SJSA1 (cell line): ENCODE measurements at places on chromosomes 11 and 22. TPM values are rescaled to one million over a fixed set of nuclear protein-coding genes. Genes with fewer than 3 reads are reported as not detected.

DNA sequence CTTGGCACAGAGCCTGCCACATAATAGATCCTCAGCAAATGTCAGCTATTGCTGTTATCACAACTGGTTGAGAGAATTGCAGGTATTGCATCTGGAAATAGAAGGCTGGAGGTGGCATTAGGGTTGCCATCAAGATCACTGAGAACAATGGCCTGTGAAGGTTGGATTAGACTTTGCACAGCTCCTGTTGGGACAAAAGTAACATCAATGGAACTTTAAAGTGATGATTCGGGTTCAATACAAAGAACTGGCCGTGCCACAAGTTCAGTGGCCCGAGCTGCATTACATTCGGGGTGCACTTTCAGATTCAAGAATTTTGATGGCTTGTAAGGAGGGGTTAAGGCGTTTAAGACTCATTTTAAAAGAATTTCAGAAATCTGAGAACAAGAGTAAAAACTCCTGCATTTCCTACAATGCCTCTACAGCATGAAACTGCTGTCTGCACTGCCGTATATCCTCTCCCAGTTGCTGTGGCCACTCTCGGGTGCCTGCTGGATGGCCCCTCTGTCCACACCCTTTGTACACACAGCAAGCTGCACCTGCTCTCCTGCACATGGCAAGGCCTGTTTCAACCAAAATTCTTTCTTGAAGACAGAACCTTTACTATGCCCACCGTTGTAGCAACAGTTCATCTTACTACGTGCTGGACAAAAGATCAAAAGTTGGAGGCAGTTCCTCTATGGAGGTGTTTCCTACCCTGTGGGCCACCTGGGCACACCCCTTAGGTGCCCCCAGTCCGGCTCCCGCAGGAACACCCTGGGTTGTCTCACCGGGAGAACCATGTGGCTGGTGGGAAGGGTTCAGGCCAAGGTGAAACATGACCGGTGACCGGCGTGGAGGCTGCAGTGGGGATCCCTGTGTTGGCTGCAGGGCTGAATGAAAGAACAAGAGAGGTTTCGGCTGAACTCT, 17.5 kb upstream of the SHANK2 start:
- H3K27me3 ChIP-seq: no peaks in the 10 kb centered on the region
- no peak overlapping the region for H3K27ac ChIP-seq
- DNase-seq: no peak
- no peak overlapping the region for H3K4me3 ChIP-seq
- no peaks in the 10 kb centered on the region for H3K36me3 ChIP-seq

GRCh38 chr11:123168955-123169484, 26.0 kb downstream of the CLMP start:
- peaks cover 28% of the 10 kb centered on the region for H3K4me1 ChIP-seq
- peaks cover 4% of the 10 kb centered on the region; the same call in 1 of the 2 replicates for H3K36me3 ChIP-seq
- DNase-seq: no peak
- no peak overlapping the region for H3K4me3 ChIP-seq

GRCh38 chr11:107704451-107704850, 7.4 kb downstream of the SLN start:
- no peaks in the 10 kb centered on the region for H3K27me3 ChIP-seq
- H3K36me3 ChIP-seq: no peaks in the 10 kb centered on the region
- peak overlapping the region; percentile 60 for H3K27ac ChIP-seq

DNA sequence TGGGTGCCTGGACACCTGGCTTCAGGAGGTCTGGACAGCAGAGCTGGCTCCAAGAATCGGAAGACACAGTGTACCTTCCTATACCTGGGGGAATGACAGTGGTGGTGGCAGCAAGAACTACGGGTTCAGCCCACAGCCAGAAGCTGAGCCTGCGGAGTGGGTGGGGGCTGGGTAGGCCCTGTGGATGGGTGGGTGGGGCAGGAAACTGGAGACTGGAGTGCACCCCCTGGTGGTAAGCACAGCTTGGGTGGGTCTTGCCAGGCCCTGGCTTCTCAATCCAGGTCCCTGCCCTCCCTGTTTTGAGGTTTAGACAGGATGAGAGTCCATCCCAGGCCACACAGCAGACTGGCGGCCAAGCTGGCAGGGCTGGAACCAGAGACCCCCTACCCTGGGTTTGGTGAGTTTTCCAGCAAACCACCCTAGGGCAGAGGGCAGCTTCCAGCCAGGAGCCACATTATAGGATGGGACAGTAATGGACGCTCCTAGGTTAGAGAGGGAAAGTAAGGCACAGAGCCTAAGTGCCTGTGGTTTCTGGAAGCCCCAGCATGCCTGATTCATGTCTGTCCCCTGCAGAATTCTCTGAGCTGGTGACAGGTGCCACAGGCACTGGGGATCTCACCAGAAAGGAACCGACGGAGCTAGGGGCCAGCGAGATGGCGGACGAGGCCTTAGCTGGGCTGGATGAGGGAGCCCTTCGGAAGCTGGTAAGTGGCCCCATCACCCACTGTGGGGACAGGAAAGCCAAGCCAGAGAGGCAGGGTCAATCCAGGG, 1.7 kb downstream of the SMTN start:
- peaks cover 34% of the 10 kb centered on the region for H3K4me1 ChIP-seq
- no peaks in the 10 kb centered on the region for H3K27me3 ChIP-seq
- H3K4me3 ChIP-seq: peak overlapping the region; percentile 75
- peak; percentile 81 for DNase-seq
- peak overlapping the region; percentile 66; the same call in 1 of the 2 replicates for H3K27ac ChIP-seq
- H3K36me3 ChIP-seq: peaks cover 60% of the 10 kb centered on the region

- H3K4me1 ChIP-seq: peaks cover 11% of the 10 kb centered on the region
- no peak overlapping the region for H3K27ac ChIP-seq
- peaks cover 97% of the 10 kb centered on the region for H3K36me3 ChIP-seq
- H3K27me3 ChIP-seq: no peaks in the 10 kb centered on the region
- peak; percentile 40 for DNase-seq
These were observed 7.3 kb downstream of the SMTN start for GRCh38 chr22:31088233-31088986.

VPREB3 gene
- total RNA-seq: not detected in 2 replicates

PTGDR2 gene
- total RNA-seq: 1.1 TPM in 1 of 2 replicates, not detected in the other

GRCh38 chr11:44004452-44005062, 43.2 kb upstream of the ACCSL start:
- H3K4me1 ChIP-seq: peaks cover 18% of the 10 kb centered on the region
- no peaks in the 10 kb centered on the region for H3K27me3 ChIP-seq
- H3K4me3 ChIP-seq: no peak overlapping the region
- no peak for DNase-seq
- H3K36me3 ChIP-seq: no peaks in the 10 kb centered on the region

DNA sequence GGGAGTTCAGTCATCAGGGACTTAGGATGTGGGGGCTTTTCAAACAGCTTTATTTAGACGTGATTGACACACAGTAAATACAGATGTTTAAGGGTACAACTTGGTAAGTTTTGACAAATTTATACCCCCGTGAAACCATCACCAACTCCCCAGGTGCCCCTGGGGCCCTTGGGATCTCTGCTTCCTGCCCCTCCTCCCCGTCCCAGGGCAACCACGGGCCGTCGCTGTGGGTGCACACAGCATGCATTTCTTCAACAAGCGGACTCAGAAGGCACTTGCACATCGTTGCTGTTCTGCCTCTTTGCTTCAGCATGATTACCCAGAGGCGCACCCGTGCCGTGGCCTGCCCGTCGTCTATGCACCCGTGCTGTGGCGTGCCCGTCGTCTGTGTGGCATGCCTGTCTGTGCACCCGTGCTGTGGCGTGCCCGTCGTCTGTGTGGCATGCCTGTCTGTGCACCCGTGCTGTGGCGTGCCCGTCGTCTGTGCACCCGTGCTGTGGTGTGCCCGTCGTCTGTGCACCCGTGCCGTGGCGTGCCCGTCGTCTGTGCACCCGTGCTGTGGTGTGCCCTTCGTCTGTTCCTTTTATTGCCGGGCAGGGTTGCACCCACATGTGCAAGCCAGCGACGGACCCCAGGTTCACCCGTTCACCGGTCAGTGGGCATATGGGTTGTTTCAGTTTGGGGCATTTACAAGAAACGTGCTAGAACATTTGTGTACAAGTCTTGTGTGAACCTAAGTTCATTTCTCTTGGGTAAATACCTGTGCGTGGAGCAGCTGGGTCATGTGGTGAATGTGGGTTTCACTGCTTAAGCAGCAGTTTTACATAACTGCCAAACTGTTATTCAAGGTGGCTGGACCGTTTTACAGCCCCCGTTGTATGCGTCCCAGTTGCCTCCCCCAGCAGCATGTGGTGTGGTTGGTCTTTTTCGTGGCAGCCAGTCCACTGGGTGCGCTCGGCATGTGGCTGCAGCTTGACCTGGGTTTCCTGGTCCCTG, 8.3 kb downstream of the CD81 start:
- H3K36me3 ChIP-seq: peaks cover 87% of the 10 kb centered on the region
- no peak overlapping the region for H3K27ac ChIP-seq
- no peak for DNase-seq
- H3K27me3 ChIP-seq: no peaks in the 10 kb centered on the region
- H3K4me1 ChIP-seq: peaks cover 45% of the 10 kb centered on the region
- no peak overlapping the region for H3K4me3 ChIP-seq

GGTLC2 gene
- total RNA-seq: not detected in 2 replicates

YPEL4 gene
- not detected in 2 replicates for total RNA-seq

DNA sequence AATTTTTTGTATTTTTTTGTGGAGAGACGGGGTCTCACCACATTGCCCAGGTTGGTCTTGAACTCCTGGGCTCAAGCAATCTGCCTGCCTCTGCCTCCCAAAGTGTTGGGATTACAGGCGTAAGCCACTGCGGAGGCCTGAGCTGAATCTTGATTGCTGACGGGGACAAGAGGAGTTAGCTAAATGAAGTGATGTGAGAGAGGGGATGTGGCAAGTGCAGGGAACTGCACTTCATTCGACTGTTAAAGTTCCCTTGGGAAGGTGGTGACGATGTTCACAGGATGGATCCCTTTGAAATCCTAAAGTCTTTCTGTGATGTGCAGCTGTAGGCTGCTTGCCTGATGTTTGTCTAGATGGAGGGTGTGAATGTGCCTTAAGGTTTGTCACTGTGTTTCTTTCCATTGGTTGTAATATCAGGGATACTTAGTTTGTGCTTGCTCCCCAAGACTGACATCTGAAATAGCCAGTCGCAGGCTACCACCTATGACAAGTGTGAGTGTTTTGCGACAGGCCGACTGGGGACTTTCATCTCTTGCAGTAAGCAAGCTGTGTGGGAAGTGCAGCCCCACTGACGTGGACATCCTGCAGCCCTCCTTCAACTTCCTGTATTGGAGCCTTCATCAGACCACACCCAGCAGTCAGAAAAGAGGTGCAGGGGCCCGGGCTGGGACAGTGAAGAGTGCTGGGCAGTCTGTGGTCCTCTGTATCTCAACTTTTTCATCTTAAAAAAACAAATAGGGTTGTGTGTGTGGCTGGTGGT, 19.6 kb upstream of the CCDC134 start:
- no peaks in the 10 kb centered on the region for H3K4me1 ChIP-seq
- no peak for DNase-seq
- no peak overlapping the region for H3K4me3 ChIP-seq

DNA sequence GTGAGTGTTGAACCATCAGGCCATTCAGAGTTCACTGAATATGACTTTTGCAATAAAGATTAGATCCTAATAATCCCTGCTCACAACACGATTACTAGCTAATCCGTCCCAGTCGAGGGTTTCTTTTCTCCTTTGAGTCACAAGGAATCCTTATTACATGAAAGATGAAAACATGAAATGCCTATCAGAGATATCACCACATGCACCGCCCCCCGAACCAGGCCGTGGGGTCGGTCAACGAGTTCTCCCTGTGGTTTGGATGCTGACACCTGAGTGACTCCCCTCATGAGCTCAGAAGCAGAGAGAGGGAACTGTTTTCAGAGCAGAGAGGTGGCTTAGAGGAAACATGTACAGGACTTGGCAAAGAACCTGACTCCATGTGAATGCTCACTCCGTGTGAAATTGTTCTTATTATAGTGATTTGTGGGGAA, 263.3 kb downstream of the ETS1 start:
- no peak overlapping the region for H3K4me3 ChIP-seq
- no peak overlapping the region for H3K27ac ChIP-seq
- 0 out of 2 replicates have a peak, but pooled peaks cover 4% of the 10 kb centered on the region for H3K4me1 ChIP-seq
- DNase-seq: no peak

CDCA5 gene
- total RNA-seq: 90.2 and 124 TPM in 2 replicates

DNA sequence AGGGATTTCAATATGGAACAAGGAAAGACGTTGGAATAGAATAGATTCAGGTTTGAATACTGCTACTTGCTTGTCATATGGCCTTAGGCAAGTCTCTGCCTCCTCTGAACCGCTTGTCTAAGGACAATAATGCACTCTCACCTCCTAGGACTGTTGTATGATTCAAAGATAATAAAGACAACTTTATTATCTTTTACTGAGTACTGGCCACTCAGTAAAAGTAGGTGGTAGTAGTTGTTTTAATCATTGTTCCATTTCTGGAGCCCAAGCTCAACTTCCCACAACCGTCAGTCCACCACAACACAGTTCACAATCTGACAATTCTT, 134.2 kb downstream of the ME3 start:
- H3K27me3 ChIP-seq: no peaks in the 10 kb centered on the region
- H3K36me3 ChIP-seq: no peaks in the 10 kb centered on the region
- H3K4me3 ChIP-seq: no peak overlapping the region
- no peak for DNase-seq

DNA sequence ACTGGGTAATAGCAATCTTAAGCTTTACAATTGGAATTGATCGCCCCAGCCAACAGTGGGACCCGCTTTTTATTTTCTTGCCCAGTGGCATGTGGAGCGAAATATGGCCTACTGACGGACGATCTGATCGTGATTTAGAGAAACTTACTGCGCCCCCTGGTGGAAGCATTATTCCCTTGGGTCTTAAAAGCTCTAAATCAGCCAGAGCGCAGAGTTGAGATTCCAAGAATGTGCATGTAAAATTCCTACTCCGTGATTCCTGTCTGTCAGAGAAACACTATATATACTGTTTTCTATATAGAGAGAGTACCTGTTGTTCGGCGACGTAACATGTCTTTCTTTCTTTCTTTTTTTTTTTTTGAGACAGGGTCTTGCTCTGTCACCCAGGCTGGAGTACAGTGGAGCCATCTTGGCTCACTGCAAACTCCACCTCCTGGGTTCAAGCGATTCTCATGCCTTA, 3.7 kb upstream of the DPF2 start:
- H3K36me3 ChIP-seq: peaks cover 4% of the 10 kb centered on the region
- H3K27me3 ChIP-seq: no peaks in the 10 kb centered on the region
- peaks cover 5% of the 10 kb centered on the region for H3K4me1 ChIP-seq
- no peak overlapping the region for H3K27ac ChIP-seq
- peak; percentile 95 for DNase-seq

- H3K27me3 ChIP-seq: peaks cover 7% of the 10 kb centered on the region; the same call in 1 of the 2 replicates
- H3K4me1 ChIP-seq: no peaks in the 10 kb centered on the region
- no peak for DNase-seq
- H3K4me3 ChIP-seq: no peak overlapping the region
- no peaks in the 10 kb centered on the region for H3K36me3 ChIP-seq
- no peak overlapping the region for H3K27ac ChIP-seq
These were observed 56.0 kb downstream of the ZBTB16 start for GRCh38 chr11:114115451-114115928.

- no peak overlapping the region for H3K4me3 ChIP-seq
- DNase-seq: peak; percentile 8
- H3K27me3 ChIP-seq: no peaks in the 10 kb centered on the region
- no peak overlapping the region for H3K27ac ChIP-seq
- no peaks in the 10 kb centered on the region for H3K36me3 ChIP-seq
- H3K4me1 ChIP-seq: no peaks in the 10 kb centered on the region; the same call in 1 of the 2 replicates
These were observed 18.2 kb upstream of the CASP12 start for GRCh38 chr11:104916442-104916841.

CRACR2B gene
- total RNA-seq: not detected in 2 replicates
